GDM1 (cell line): ENCODE measurements at places on chromosomes 7 and 10.

GRCh38 chr10:70779088-70779487 lies 6.1 kb downstream of the TBATA start:
- DNase-seq: no peak

DNA sequence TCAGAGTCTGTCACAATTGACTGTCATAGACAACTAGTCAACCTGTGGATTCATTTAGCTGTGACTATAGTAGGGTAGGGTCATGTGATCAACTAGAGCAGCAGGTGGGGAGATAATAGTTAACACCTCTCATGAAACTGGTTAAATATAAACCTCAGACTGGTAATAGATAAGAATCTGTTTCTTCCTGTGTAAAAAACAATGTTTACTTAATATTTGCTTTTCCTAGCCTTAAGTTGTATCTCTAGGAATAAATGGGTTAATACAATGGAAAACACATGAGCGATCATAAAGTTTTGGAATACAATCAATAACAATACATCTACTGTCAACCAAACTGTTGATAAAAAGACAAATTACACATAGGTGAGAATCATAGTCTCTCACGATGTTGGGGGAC lies 43.4 kb upstream of the ITGB8 start:
- no peak for DNase-seq

GRCh38 chr7:1968397-1969111 lies 264.2 kb downstream of the MAD1L1 start:
- DNase-seq: no peak

GRCh38 chr7:127893547-127893946 lies 137.7 kb downstream of the LRRC4 start:
- no peak for DNase-seq

GRCh38 chr7:141463986-141464385 lies 87.2 kb upstream of the AGK start:
- no peak for DNase-seq

DNA sequence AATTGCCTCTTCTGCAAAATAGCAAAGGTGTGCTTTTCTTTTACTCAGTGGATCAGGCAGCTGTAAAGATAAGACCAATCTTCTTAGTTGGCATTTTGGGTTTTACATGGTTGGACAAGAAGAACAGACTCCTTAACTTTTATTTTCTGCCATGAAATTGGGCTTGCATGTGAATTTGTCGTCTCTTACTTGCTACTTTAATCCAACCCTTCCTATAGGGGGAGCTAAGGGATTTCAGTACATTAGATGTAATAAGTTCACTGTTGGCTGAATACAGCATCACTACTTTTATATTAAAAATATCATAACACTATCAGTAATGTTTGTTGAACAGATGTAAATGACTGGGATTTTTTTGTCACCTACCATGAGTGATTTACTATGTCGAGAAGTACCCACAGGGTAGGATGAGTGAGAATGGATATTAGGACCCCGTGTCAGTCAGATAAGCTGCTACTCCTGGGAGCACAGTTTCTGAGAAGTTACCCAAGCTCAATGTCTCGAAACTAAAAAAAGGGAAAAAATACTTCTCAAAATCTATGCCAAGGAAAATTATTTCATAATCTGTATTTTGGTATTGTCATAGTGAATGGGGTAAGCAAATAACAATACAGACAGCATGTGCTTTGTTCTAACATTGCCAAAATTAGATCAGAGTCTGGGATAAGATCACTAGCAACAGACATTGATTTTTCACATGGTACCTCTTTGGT lies 127.4 kb upstream of the AGR3 start:
- DNase-seq: peak; percentile 36

- no peak for DNase-seq
These were observed 98.8 kb downstream of the SEMA3E start for GRCh38 chr7:83550100-83550499.

DNA sequence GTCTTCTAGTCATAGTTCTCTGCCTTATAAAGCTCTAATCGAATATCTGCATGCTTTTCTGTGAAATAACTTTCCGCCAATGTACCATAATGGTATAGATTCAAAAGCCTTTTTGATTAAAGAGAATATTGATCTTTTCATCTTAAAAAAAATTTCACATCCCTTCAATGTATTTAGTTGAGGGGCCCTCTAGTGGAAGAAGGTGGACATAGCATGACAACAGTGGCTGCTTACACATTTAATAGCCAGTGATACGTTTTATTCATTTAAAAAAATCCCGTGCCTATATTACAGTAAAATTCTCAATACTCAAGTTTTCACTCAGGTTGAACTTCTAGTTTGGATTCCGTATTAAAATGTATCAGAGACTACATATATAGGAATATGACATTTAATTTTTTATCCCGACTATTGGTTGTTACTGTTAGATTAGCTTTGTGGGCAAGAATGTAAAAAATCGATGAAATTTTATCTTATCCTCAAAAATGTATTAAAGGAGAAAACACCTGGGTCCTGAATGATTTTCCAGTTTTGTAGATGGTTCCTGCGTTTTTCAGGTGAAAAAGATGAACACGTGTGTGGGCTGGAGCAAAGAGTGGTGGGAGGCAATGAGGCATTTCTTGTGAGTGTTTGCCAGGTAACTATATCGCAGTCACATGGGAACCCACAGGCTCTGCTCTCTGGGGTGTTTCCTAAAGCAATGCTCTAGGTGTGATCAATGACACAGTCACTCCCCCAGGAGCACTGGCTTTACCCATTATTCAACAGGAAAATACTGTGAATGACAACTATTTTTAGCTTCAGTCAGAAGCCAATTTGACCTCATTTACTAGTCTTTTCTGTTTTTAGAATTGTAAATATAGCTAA lies 24.1 kb upstream of the PNLIP start:
- no peak for DNase-seq

DNA sequence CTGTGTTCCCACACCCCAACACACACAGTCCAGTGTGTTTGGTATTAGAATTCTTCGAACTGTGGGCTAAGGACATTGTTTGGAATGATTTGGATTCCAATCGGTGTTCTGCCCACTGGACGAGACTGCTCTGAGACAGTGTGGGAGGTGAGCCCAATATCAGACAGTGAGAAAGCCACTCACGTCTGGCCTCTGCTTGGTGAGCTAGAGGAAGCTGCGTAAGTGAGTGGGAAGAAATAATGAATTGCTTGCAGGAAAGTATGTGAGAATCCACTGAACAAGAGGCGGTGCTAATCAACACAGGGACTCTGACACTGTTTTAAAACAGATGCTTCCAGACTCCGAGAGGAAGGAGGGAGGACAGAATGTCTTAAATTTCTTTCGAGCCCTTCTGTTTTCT lies 675.0 kb upstream of the ANKRD30A start:
- DNase-seq: no peak

DNA sequence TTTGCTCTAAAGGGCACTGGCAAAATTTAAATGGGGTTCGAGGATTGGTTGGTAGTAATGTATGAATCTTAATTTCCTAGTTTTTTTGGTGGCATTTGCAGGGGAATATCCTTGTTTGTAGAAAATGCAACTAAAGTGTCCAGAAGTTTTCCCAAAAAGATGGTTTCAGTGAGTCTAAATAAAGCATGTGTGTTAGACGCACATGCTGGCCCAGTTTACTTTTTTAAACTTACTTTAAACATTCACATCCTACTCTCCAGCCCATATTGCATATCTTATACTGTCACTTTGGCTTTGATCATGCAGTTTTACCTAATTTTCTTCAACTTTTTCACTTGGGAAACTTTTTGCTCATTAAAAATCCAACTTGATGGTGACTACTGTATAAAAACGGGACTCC lies 744.0 kb upstream of the CELF2 start:
- DNase-seq: no peak

DNA sequence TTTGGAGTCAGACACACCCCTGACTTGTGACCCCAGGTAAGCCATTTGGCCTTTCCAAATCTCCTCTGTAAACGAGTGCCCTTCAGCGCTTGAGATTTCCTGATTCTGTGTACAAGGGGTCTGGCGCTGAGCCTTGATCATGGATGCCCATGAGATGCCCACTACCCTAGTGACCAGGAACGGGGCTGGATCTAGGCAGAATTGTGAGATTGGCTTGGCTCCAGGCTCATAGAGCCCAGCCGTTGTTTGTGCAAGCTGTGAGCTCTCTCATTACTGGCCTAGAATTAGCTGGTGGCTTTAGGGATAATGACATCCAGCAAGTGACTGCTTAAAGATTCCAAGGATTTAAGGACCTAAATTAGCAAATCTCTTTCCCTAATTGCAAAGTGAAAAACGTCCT lies 84.9 kb downstream of the CAMK1D start:
- DNase-seq: no peak

DNA sequence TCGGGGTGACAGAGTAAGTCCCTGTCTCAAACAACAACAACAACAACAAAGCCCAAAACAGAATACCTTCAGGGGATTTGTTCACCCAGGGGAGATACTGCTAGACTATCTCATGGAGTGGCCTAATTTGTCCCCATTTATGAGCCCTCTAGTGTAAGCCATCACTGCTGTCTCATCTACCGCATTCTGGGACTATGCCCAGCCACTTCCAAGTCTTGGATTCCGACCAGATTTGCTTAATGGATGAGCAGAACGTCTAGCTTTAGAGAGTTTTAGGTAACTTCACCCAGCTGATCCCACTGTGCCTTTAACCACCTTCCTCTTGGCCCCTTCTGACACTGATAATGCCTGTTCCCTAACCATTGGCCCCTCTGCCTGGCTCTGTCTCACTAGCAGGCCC lies 47.1 kb downstream of the PAPSS2 start:
- DNase-seq: no peak

- DNase-seq: no peak
These were observed 63.8 kb downstream of the PAPSS2 start for GRCh38 chr10:87723500-87723899.

DNA sequence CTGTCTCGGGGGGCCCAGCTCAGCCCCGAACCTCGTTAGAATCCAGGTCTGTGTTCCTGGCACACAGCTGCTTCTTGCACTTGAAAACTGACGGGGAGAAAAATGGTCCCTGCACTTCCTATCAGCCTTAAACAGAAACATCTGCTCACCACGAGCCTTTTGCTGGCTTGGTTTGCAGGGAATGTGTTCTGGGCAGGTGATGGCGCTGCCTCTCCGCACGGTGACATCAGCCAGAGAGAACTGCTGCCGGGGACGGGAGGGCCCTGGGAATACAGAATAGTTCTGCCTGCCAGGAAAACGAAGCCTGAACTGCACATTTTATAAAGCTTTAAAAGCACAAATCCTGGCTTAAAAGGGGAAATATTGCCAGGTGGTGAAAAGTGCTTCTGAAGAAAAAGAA lies 622.5 kb downstream of the TYW1 start:
- no peak for DNase-seq

GRCh38 chr7:122988333-122988732 lies 7.2 kb downstream of the TAS2R16 start:
- no peak for DNase-seq

DNA sequence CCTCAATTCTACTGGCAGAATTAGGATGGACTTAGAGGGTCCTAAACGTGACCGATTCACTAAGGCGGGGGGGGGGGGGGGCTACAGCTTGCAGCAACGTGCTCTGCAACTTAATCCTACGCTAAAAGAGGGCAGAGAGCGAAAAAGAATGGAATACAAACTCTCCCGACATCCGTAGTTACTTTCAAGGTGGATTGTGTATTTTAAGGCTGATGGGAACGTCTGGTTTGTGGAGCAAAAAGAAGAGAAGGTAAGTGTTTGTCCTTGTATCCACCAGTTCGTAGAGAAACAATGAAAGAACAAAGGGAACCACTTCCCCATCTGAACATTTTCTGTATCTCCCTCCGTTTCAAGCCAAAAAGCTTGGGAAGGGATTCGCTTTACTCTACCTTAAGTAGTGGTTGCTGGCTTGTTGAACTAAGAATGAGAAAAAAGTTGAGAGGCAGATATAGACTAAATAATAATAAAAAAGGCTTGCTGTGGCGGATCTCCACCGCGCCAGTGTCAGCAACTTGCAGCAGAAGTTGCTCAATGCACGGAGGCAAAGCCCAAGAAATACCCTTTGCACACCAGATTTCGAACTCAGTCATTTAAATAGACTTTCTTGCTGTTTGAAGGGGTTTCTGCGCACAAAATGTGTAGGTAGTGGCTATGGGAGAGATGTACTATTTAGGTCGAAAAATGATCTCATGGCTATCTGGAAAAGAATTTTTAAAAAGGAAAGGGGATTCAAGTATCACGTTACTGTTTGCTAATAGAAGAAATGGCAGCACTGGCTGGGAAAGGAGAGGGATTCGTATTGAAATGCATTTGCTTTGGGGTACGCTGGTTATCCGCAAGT lies 736 bp downstream of the SKIDA1 start:
- DNase-seq: no peak

- no peak for DNase-seq
These were observed 43.2 kb upstream of the SLC35B4 start for GRCh38 chr7:134359787-134360432.

GRCh38 chr7:100079024-100079560 lies 2.4 kb downstream of the ZNF3 start:
- no peak for DNase-seq

- DNase-seq: no peak
These were observed 130.6 kb upstream of the TNRC18 start for GRCh38 chr7:5554287-5554610.

- DNase-seq: no peak
These were observed 18.3 kb downstream of the LEP start for GRCh38 chr7:128259131-128260061.

DNA sequence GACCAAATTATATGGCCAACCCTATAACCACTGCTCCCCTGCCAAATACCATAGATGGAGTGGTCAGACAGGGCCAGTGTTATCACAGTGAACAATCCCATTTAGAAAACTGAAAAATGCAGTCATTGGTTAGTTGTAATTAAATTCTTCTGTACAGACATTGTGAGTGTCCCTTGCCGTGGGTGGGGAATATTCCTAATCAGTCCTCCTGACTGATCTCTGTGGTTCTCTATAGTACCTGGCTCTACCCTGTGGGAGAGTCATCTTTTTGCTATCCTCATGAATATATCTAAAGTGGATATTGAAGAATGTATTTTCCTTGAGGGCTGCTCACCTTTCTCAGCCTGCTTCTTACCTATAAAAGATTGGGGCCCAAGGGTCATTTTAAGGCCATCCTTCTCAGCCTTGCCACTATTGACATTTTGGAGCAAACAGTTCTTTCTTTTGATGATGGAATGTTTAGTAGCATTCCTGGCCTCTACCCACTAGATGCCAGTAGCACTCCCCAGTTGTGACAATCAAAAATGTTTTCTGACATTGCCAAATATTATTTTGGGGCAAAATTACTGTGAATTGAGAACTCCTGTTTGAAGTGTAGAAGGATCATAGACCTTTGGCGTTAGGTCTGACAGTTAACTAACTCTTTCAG lies 110.2 kb downstream of the MAPK8 start:
- DNase-seq: no peak

DNA sequence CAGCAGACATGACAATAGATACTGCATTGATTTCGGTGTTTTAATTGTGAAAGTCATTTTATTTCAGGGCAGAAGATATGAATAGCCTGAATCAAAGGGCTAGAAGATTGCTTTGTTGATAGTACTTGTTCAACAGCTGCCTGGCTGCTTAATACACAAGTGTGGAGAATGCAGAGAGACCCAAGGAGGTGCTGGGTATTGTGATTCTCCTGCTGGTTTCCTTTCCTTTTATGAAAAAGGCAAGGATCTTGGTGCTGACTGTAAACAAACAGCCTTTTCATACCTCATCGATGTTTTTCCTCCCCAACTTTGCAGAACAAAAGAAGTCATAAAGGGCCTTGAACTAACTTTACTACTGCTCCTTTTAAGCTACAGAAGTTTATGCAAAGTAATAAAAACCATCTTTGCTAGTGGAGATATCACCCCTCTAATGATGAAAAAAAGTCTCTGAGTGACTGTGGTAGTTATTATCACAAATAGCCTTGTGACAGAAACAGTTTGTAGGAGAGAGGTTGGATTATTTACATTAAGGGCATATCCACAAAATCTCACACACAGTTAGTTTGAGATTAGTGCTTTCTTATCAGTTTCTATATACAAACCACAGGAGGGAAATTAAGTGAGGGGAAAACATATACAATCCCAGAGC lies 800.0 kb downstream of the LRMDA start:
- DNase-seq: no peak
